ENCODE measurements at places on chromosomes 3 and 15.
A peak's percentile ranks its signal among the peaks of the same experiment; 100 is the strongest.

DNA sequence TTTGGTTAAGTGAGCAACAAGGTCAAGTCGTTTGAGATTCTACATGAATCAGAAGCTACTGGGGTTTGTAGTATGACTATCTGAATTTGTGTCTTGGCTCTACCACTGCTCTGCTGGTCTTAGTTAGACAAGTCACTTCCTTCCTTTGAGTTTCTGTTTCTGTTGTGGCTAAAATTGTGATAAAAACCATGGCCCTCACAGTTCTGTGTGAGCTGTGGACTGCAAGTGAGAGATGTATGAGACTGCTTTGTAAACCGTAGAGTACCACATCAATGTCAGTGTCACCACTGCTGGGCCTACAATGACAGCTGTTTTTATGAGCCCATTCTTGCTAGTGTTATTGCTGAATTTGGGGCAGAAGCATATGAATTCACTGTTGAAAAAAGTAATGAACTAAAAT lies 32.7 kb downstream of the RARB start:
- DNase-seq, result no peak

- no peak for DNase-seq
These were observed 67.7 kb downstream of the FOXP1 start for GRCh38 chr3:71515636-71516365.

DNA sequence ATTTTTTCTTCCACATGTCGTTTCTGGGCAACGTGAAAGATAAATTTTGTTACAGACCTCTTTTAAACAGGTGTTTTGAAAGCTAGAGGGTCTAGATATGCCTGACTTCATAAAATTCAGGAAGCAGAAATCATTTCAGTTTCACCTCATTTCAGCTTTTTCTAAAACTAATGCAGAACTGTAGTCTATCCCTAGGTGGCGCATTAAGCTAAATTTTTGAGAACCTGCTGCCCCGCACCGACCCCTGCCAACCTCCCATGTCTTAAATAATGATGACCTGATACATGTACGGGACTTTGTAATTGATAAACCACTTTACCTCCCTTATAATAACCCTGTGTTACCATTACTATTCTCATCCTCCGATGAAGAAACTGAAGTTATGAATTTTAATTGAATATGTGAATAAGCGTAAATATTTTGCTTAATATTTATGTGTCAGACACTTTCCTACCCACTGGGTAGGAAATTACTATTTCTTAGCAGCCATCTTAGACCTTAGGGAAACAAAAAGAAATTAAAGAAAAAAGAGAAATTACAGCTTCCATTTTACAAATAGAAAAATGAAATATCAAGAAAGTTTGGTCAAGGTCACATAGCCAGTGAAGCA lies 78.7 kb upstream of the GCNT3 start:
- DNase-seq, result peak; percentile 52

DNA sequence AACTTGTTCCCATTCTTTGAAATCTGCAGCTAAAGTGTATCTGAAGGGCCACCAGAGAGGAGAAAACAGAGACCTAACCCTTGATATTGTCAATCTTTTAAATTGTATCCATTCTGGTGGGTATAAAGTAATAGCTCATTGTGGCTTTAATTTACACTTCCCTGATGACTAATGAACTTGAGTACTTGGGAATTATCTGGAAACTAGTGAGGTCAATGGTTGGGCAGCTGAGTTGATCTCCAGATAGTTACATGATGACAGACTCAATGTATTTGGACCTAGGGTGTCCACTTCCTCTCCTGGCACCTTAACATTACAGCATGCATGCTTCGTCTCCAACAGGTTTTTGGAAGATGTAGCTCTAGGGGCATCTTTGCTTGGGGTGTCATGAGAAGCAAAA lies 195.2 kb downstream of the PDCD6IP start:
- DNase-seq, result no peak

GRCh38 chr3:150346981-150347863 lies 60.9 kb upstream of the TSC22D2 start:
- no peak for DNase-seq

- DNase-seq, result no peak
These were observed 424.1 kb downstream of the ZNF385D start for GRCh38 chr3:21326704-21327475.

DNA sequence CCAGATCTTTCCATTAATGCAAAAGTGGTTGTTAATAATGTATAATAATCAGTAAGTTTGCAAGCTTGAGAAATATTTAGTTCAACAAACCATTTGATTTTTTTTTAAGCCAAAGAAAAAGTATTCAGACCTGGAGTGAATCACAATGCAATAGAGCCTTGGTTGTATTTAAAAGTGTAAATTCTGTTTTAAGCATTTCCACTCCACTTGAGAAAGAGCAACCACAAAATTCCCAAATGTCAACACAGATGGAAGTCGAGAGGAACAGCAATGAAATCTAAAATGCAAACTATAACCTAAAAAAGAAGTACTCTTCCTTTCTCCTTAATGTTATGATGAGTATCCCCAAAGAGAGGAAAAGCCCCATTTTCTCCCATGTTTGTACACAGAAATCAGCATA lies 20.2 kb downstream of the GBE1 start:
- DNase-seq, result no peak

GRCh38 chr15:60960517-60960916 lies 268.6 kb downstream of the RORA start:
- DNase-seq, result no peak

- DNase-seq, result no peak
These were observed 136.3 kb upstream of the PRR20G start for GRCh38 chr3:127423856-127424765.

DNA sequence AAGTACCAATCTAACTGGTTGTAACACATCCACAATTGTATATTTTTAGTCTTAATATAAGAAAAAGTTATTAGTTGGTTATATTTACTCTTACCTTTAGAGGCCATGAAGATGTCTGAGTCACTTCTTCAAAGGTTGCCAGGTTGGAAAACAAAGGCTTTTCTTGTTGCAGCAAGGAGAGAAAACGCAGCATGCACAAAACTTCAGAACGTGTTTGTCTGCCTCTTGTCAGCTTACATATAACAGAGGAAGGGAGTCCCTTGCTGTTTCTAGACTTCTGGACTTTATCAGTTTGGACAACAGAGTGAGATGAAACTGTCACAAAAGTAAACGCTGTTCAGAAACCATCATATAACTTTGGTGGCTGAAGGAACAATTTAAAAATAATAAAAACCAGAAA lies at the start of gene PLSCR5:
Gene PLSCR5, minus strand, starts transcription at position 241 of the 400 bp plus-strand sequence. Its CDS starts 134 bp downstream, at position 107.
- no peak for DNase-seq

GRCh38 chr15:73989001-73989798 lies 2.9 kb downstream of the STOML1 start:
- no peak for DNase-seq

DNA sequence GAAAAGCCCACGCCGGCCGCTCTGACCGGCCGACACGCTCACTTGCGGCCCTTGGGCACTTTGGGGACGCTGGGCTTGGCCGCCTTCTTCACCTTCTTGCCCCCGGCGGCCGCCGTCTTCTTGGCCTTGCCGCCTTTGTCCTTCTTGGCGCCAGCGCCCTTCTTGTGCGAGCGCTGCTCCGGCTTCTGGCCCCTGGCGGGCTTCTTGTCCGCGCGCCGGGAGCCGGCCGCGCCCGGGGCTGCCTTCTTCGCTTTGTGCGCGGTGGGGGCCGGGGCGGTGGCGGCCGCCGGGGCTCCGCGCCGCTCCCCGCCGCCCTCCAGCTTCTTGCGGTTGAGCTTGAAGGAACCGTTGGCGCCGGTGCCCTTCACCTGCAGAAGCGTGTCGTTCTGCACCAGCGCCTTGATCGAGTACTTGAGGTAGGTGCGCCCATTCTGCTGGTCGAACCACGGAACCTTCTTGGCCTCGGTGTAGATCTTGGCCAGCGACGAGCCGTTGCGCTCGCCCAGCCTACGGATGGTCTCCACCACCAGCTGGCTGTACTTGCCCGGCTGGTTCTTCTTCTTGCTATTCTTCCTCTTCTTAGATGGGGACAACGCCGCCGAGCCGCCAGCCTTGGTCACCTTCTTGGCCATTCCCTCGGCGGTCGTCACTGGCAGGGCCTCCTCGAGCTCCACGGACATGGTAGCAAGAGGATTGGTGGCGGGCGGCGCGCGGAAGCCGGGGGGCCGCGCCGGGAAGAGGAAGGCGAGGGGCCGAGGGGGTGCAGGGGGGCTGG lies 36.7 kb downstream of the HMCES start:
- peak; percentile 13 for DNase-seq

DNA sequence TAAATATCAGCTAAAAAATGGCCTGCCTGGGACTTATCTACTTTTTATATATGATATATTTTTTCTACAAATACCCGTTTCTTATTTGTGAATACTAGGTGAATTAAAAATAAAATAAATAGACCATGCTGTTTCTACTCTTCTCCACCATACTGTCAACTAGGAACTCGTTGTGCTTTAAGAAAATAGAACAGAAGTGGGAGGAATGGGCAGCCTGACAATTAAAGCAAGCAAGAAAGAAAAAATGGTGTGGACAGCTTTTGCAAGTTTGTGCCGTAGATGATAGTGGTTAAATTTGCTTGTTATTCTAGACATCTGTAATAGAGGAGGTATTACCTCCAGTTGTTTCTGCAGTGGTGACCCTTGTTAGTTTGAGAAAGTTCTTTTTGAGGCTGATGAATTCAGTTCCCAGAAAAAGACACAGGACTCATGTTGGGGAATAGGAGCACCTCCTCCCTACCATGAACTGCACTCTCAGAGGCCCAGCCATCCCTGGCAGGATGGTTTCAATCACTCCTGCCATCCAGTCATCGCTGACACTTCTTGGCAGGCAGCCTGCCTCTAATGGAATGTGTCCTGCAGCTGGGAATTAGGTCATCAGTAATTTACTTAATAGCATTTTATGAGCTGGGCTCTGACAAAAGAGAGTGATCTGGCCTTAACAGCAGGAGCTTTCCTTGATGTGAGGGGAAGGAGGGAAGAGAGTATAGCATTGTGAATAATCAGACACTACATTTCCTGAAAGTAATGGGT lies 105.0 kb upstream of the GAP43 start:
- DNase-seq, result peak; percentile 12

GRCh38 chr3:41200669-41201021 lies 1.3 kb downstream of the CTNNB1 start:
- DNase-seq, result no peak

GRCh38 chr3:111286746-111287145 lies 215.1 kb downstream of the NECTIN3 start:
- no peak for DNase-seq

GRCh38 chr15:27585041-27585640 lies 514.0 kb downstream of the OCA2 start:
- no peak for DNase-seq

GRCh38 chr3:189975391-189975990 lies 145.2 kb downstream of the P3H2 start:
- no peak for DNase-seq

DNA sequence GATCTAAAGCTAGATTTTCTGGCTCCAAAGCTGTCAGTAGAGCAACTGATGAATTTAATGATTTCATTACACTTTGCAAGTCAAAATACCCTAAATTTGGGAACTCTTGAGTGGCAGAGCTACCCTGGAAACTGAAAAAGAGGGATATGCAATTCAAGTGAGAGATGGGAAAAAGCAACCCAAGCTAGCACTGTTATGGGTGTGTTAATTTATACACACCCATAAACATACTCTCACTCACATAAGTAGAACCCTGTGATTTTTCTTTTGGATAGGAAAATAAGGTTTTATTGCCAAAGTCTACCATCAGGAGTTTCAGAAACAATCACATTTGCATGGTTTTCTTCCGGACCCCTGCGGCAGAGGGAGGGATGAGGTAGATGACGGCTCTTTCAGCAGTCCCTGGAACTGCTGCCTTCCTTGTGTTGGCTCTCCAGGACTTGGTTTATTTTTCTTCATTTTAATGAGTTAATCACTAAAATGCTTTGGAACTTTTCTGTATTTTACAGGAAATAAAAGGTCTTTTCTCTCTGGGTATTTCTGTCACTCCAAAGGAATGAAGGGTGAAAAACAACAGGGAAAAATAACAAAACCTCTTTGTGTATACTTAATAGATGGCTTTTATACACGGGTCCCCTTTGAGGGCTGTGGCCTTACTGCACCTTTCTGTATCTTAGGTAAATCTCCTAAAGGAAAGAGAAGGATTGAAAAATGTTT lies 63.8 kb downstream of the TTC23 start:
- no peak for DNase-seq

GRCh38 chr3:129481766-129482332 lies 41.8 kb downstream of the IFT122 start:
- DNase-seq, result no peak

DNA sequence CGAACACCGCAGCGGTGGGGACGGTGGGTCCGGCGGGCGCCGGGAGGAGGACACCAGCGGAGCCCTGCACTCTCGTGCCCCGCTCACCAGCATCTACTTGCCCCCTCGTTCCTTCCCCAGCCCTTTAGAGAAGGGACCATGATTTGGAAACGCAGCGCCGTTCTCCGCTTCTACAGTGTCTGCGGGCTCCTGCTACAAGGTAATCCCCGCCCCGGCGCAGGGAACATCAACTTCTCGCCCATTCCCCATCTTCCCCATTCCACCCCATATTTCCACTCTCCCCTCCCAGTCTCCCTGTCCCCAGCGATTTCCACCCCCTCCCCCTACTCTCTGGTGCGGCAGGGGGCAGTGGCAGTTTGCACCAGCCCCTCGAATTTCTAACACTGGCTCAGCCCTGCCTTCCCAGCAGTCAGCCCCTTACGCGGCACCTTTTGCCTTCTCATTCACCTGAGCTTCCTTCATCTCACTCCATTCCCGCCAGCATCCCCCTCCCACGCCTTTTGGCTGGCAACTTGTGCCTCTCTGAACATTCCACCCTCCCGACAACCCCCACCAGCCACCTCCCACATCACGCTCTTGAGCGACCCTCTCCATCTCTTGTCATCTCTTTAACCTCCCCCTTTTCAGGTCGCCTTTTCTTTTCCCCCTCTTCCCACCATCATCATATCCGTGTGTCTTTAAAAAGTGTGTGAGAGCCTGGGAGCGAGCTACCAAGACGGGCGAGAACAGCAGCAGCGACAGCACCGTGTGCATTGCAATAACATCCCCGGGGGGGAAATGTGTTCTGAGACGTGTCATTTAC lies 882 bp downstream of the CADM2 start:
- no peak for DNase-seq

DNA sequence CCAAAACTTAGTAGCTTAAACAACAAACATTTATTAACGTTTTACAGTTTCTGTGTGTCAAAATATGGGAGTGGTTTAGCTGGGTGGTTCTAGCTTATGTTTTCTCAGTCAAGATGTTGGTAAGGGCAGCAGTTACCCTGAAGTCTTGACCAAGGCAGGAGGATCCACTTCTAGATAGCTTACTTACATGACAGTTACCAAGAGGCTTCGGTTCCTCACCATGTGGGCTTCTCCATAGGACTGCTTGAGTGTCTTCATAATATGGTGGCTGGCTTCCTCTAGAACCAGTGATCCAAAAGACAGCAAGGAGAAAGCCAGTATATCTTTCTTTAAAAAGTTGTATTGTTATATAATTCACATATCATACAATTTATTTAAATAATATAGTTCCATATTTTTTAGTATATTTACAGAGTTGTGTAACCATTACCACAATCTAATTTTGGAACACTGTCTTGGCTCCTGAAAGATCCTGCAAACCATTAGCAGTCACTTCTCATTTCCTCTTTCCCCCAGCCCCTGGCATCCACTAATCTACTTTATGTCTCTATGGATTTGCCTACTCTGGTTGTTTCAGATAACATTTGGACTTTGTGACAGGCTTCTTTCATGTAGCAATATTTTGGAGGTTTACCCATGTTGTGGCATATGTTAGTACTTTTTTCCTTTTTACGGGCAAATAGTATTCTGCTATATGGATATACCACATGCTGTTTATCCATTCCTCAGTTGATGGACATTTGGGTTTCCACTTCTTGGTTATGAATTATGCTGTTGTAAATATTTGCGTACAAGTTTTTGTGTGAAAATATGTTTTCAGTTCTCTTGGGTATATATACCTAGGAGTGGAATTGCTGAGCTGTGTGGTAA lies 33.3 kb downstream of the MAPK6 start:
- DNase-seq, result no peak
